ENCODE measurements at places on chromosomes 16 and 17.

- DNase-seq: no peak
Observed at GRCh38 chr16:15915555-15916081, 27.2 kb upstream of the CEP20 start.

DNA sequence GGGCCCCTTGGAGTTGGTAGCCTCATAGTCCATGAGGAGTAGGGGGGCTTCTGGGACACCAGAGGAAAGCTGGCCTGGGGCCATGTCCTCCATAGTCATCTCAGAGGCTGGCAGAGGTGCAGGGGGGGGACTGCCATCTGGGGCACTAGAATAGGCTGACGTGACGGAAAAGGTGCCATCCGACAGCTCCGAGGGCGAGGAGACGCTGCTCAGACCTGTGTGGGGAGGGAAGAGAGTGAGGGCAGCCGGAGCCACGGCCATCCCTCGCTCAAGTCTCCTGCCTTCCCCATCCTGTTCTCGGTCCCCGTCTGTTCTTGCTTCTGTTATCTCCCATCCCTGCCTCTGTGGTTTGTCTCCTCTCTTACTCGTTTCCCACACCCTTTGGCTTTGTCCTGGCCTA lies 4.7 kb upstream of the SPAG7 start:
- no peak for DNase-seq

DNA sequence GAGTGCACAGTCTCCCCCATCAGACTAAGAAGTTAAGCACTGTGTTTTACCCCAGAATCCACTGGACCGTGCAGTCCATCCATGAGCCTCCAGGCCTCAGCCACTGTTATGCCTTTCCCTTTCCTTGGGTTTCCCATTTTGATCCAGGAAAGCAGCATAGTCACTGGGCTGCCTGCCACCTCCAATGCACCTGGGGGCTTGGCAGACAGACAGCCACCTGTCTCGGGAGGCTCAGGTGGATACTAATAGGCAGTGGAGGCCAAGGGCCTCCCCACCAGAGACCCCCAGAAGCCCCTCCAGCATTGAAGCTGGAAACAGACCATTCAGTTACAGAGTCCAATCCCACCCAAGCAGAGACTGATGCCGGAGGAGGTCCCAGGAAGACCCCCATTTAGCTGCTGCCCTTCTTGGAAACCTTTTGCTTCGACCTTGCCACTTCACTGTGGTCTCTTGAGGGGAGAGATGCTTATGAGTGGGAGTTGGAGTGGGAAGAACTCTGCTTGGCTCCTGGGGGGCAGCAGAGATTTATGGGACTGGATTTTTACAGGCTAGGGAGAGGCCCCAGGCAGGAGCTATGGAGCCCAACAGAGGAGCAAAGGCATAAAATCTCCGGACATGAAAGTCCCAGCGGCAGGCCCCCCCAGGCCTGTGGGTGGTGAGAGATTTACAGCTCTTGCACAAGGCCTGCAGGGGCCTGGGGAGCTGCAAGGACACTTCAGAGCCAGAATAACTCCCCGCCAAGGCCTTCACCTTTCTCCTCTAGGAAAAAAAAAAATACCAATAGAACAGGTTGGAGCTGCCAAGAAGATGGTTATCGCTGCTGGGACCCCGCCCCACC lies 12.2 kb upstream of the SP2 start:
- DNase-seq: no peak

- DNase-seq: no peak
Observed at GRCh38 chr16:68656751-68657150, 11.6 kb downstream of the CDH3 start.

GRCh38 chr17:27577121-27577761 lies 53.7 kb upstream of the LGALS9 start:
- no peak for DNase-seq

GRCh38 chr17:73286863-73287296 lies 24.9 kb downstream of the CDC42EP4 start:
- DNase-seq: no peak

- no peak for DNase-seq
Observed at GRCh38 chr16:53507464-53508179, 4.6 kb upstream of the AKTIP start.

- no peak for DNase-seq
Observed at GRCh38 chr16:79627092-79627491, 26.6 kb upstream of the MAF start.

DNA sequence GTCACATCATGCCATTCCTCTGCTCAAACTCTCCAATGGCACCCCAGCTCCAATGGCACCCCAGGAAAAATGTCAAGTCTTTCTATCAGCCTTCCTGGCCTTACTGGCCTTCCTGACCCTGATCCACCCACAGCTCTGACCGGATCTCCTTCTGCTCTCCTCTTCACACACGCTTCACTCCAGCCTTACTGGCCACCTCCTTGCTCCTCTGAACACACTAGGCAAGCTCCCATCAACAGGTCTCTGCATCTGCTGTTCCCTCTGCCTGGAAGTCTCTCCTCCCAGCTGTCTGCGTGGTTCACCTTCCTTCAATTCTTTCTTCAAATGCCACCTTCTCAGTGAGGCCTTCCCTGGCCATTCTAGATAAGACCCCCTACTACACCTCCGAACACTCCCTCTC lies 43.4 kb downstream of the MYO1D start:
- no peak for DNase-seq

DNA sequence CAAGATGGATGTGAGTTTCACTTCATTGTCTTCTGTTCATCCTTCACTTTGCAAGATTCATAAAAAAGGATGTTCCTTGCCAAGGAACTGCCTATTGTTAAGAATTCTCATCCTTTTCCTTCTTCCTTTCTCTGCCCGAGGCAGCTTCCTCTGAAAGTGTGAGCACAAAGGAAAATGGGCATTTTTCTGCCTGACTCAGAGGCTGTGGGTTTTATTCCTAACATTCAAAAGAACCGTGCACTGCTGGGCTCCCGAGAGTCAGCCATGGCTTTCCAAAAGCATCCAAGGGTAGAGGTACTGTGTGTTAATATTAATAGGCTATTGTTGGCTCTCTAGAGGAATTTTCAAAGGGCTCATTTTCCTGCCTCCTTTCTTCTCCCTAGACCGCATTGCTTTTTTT lies 289.4 kb downstream of the ABCC12 start:
- no peak for DNase-seq

GRCh38 chr17:29138971-29139691 lies 41.1 kb downstream of the MYO18A start:
- no peak for DNase-seq

DNA sequence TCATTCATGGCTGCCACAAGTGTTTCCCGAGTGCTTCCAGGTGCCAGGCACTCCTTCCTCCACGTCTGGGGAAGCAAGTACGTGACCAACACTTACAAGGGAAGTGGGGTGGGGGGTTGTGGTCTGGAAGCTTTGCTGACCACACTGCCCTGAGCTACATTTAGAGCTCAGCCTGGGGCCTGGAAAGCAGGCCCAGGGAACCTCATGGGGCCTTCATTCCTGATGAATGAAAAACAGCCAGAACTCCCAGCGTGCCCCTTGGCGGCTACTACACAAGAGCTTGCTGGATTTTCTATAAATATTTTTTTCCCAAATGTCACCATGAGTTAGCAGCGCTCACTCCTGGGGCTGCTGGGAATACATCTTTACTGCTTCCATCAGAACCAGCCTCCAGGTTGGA lies 73.3 kb downstream of the ABCC12 start:
- no peak for DNase-seq

GRCh38 chr16:10981697-10982216 lies 37.4 kb downstream of the CLEC16A start:
- peak; percentile 15 for DNase-seq

GRCh38 chr16:65196420-65197075 lies 74.7 kb upstream of the CDH11 start:
- DNase-seq: no peak

DNA sequence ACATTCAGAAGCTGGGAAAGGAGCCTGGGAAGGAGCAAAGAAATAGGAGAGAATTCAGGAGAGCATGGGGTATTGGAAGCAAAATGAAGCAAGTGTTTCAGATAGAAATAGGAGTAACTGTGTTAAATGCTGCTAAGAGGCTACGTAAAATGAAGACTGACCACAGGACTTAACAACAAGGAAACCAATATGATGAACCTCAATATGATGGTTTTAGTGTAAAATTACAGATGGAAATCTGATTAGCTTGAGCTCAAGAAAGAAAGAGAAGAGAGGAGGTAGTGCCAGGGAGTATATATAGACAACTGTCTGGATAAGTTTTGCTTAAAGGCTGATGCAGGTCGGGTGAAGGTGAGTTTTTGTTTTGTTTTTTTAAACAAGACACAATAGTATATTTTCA lies 92.2 kb downstream of the HELZ start:
- DNase-seq: no peak

DNA sequence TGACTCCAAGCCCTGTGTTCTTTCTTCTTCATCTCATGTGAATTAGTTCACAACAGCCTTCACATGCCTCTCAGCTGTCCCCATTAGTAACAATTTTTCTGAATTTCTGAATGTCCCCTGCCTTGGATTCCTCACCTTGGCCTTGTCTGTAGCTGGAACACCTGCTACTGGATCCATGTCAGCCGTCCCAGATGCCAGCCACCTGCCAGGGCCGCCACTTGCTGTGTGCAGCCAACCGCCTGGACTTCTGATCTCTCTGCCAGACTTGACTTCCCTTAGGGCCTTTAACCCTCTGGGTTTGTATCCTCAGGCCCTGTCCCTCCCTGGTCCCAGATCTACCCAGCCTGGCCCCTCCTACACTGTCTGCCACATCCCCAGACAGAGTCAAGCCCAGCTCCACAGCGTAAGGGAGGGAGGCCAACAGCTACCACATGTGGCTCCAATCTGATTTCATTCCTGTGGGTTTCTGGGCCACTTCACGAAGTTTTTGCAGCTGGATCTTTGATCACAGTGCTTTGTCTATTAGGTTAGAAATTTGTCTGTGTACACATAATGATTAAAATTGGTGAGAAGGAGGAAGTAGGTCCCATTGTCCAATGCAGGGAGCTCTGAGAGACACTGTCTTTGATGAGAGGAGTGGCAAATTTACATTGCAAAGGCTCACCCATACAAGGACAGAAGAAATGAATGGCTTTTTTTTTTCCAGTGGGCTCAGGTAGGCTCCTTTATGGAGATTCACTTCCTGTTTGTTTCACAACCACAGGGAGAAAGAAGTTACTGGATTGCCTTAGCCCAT lies 15.3 kb downstream of the MPP2 start:
- no peak for DNase-seq

- DNase-seq: no peak
Observed at GRCh38 chr17:11551442-11551841, 46.8 kb upstream of the DNAH9 start.

DNA sequence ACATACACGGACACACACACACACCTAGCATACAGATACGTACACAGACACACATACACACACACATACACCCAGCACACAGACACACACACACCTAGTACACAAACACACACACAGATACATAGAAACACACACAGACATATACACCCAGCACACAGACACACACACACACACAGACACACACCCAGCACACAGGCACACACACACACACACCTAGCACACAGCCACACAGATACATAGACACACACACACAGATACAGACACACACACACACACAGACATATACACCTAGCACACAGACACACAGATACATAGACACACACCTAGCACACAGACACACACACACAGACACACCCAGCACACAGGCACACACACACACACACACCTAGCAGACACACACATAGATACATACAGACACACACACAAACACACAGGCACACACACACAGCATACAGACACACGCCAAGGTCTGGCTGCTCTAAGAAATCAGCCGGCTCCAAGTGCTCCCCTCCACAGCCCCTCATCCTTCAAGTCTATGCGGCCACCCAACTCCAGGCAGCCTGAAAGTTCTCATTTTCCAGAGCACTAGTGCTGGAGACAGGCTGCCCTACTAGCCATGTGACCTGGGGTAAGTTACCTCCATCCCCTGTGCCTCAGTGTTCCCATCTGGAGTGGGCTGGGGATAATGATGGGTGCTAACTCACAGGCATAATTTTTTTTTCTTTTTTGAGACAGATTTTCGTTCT lies 13.2 kb downstream of the NR1D1 start:
- no peak for DNase-seq

GRCh38 chr16:922051-922450 lies 48.7 kb downstream of the LMF1 start:
- DNase-seq: no peak

GRCh38 chr16:58046054-58046881 lies 20.7 kb downstream of the MMP15 start:
- DNase-seq: no peak

GRCh38 chr16:22784690-22785214 lies 29.2 kb upstream of the HS3ST2 start:
- DNase-seq: no peak

DNA sequence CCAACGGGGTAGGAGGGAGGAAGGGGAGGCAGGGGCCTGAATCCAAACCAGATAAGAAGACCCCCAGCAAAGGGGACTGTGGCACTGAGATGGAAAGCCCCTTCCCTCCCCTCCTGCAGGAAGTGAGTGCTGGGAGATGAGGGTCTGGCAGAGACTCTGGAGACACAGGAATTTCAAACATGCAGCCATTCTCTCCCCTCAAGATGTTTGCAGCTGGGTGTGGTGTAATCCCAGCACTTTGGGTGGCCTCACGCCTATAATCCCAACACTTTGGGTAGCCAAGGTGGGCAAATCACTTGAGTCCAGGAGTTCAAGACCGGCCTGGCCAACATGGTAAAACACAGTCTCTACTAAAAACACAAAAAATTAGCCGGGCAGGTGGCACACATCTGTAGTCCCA lies 33.9 kb upstream of the FAAP100 start:
- no peak for DNase-seq

DNA sequence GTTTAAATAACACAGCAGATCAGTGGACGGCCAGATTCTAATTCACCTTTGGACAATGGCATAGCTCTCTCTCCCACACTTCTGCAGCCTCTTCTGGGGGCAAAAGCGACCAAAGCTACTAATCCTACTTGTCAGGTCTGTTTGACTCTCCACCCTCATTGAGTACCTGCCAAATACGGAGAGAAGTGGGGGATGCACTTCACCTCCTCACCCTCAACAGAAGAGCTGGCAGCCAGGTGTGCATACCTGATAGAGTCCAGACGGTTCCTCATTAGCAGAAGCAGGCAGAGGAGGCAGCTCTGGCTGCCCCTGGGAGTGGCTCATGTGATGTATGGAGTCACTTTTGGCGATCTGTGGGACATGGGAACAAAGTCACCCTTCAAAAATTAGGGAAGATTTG lies 4.9 kb downstream of the DNAH3 start:
- no peak for DNase-seq

GRCh38 chr17:63914471-63914870 lies 3.4 kb upstream of the CSHL1 start:
- DNase-seq: no peak

All from activated naive CD4-positive, alpha-beta T cell (primary cell).